HFFc6 (cell line): ENCODE measurements at places on chromosomes 12 and 14.

GRCh38 chr12:94012071-94012470 lies 136.3 kb upstream of the PLXNC1 start:
- DNase-seq, result no peak

DNA sequence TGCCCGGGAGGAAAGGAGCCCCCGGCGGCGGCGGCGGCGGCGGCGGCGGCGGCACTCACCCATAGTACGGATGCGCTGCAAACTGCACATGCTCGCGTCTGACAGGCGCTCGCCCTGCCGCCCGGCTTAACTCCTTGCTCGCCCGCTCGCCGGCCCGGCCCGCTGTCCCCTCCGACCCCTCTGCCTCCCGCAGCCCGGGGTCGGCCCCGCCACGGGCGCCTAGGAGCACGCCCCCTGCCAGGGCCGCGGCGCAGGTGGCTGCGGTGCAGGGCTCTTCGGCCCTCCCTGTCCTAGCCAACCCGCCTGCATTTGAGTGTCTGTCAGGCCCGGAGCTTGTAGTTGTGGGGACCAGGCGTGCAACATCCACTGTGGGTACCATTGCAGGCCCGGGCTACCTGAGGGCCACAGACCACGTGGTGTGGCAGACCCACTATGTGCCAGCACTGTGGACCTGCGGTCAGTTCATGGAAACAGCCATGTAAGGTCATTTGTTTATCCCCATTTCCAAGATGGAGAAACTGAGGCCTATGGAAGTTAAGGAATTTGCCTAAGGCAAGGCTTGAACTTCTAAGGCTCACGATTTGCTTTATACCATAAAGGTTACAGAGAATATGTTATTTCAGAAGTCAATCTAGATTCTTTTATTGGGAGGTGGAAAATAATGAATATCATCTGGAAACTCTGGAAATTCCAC lies 17.6 kb upstream of the PLEKHH1 start:
- no peak for DNase-seq

DNA sequence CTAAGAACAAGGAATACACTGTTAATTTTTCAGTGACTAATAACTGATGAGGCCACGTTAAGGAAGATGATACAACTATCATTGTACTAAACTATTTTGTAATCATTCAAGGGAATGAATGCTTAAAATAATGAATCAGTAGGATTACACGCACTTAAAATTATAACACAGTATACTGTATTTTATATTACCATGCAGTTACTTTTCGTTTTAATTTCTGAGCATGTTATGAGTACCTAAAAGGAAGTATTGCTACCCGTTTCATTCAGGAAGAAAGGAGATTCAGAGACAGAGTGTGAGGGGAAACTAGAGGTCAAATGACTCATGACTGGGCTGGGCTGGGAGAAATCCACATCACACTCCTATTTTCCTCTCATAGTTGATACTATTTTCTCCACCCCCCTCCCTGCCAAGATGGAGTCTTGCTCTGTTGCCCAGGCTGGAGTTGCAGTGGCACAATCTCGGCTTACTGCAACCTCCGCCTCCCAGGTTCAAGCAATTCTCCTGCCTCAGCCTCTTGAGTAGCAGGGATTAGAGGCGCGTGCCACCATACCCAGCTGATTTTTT lies 202.0 kb downstream of the PPM1H start:
- DNase-seq, result peak; percentile 50

GRCh38 chr12:49798248-49798647 lies 30.0 kb downstream of the NCKAP5L start:
- DNase-seq, result no peak

DNA sequence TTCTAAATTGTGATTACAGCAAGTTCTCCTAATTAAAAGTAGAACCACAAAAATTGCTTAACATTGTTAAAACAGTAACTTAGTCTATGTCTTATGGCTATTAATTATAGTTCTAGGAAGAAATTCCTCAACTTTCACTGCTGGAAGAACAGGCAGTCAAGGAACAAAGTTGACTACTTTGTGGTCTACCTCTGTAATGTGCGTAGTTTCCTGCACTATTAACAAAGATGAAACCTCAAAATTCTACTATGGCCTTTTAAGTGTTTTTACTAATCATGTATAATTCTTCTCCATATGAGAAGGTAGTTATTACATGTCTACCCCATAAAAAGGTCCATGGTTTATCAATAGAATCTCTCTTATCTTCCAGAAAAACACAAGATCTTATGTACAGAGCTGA lies 7.6 kb downstream of the RASSF9 start:
- DNase-seq, result no peak

GRCh38 chr14:94373708-94374107 lies 14.7 kb downstream of the SERPINA1 start:
- DNase-seq, result peak; percentile 80

- DNase-seq, result peak; percentile 31
Measured at GRCh38 chr12:19757317-19757877, 318.1 kb downstream of the AEBP2 start.

DNA sequence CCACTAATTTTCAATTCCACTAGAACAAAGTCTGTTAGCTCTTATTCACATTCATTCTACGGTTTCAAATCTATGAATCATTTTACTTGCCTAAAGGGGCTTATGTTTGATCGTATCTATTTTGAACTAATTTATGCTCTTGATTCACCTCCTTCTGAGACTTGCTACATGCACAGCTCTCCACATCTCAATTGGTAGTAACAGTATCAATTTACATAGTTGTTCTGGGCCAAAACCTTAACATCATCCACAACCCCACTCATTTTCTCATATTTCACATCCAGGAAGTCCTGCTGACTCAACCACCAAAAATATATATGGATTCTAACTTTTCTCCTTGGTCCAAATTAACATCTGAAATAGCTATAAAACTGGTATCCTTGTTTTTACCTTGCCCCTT lies 208.6 kb downstream of the RASSF9 start:
- peak; percentile 39 for DNase-seq
